ENCODE measurements at places on chromosomes 6 and 20.

DNA sequence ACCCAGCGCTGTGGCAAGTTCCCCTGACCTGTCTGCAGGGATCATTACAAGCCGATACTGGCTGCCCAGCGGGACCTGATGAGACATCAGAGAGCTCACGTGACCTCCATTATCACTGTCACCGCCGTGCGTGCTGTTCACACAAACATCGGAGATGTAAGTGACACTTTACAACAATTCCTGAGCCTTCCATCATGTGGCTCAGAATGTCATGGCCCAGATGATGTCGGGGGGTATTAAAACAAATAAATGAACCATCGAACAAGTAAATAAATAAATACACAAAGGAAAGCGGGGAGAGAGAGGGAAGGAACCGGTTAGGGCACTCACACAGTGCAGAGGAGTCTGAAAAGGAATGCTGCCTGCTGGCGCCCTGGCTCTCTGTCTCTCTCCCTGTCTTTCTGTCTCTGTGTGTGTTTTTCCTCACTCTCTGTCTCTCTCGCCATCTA, 195.1 kb downstream of the BMP7 start:
- no peak for DNase-seq

DNA sequence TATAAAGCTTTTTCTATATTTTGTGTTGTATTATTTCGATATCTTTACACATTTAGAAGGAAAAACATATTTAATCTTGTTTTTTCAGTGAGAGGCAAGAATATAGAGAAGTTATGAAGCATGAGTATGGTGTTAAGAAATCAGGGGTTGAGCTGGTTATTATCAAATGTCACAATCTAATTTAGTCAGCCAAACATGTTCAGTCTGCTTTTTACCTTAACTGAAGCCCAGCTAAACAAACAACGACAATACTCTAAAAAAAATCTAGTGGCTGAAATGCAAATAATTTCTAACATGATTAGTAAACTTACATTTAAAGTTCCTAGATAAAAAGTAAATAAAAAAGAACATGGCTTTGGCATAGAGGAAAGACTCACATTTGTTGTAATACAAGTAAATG, 433.8 kb upstream of the NRSN1 start:
- DNase-seq: peak; percentile 93

DNA sequence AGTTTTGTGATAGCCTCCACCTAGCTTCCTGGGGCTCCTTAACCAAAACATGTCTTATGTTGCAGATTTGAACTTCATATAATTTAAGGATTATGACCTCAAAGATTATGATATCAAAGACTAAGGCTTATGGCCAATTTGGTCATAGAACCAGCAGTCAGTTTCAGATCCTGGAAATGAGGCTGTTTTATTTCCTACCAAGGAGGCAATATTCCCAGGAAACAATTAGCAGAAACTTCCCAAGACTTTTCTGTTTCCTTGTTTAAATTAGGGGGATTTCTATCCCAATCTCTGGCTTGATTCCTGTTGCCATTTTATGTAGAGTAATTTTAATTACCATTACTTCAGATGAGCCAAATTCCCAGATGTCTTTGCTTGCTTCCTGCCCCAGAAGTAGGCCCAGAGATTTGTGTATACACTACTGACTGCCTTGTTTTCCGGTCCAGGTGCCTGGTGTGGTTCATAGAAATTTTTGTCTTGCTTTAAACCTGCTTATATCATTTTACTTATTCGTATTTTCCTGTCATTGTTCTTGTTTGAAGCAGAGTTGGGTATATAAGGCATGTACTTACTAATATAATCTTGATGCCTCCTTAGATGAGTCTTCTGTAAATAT, 119.2 kb upstream of the TMEM170B start:
- no peak for DNase-seq

- no peak for DNase-seq
These were observed 73.0 kb downstream of the YTHDF1 start for GRCh38 chr20:63142933-63143332.

DNA sequence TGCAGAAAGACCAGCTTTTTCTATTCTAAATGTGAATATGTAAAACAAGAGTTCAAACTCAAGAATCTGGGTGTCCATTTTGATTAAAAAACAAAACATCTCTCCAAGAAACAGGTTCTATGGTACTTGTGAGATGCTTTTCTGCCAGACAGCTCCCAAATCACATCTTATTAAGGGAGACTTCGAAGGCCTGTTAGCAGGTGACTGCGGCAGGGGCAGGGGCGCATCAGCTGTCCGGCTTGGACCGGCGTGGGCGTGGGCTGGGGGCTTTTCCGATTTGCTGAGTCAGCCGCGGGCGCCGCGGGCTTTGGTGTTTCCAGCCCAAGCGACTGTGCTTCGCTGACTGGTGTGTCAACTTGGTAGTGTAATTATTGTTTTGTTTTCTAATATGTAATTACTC, 32.6 kb downstream of the TFAP2A start:
- DNase-seq: no peak

DNA sequence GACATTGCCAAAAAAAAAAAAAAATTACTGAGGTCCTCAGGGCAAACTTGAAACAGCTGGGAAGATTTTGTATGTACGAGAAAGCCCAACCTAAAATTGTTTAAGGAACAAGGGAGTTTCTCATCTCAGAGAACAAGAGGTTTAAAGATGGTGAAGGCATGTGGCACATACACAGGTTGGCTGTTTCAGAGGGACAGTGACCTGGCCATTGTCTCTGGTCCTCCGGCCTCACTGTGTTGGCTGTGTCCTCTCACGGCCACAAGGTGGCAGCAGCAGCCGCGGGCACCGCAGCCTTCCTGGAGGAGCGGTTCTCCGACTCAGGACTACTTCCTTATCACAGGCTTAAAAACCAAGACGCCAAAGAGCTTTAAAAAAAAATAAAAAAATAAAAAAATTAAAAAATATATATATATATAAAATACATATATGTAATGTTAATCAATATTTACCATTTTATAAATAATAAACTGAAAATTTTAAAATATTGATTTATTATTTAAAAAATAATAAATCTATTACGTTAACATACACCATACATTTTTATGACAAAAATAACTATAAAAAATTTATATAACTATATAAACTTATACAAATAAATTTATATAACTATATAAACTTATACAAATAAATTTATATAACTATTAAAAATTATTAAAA, 52.8 kb downstream of the GTF2H5 start:
- no peak for DNase-seq

DNA sequence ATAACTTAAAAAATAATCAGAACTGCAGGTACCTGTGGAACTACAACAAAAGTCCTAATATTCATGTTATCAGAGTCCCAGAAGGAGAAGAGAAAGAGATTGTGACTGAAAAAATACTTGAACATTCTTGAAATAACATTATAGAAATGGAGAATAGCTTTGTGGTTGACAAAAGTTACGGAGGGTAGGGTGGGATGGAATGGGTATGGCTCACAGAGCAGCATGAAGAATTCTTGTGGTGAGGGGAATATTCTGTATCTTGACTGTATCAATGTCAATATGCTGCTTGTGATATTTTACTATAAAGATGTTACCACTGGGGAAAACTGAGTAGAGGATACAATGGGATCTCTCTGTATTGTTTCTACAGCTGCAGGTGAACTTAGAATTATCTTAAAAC, 122.5 kb downstream of the DST start:
- DNase-seq: no peak

DNA sequence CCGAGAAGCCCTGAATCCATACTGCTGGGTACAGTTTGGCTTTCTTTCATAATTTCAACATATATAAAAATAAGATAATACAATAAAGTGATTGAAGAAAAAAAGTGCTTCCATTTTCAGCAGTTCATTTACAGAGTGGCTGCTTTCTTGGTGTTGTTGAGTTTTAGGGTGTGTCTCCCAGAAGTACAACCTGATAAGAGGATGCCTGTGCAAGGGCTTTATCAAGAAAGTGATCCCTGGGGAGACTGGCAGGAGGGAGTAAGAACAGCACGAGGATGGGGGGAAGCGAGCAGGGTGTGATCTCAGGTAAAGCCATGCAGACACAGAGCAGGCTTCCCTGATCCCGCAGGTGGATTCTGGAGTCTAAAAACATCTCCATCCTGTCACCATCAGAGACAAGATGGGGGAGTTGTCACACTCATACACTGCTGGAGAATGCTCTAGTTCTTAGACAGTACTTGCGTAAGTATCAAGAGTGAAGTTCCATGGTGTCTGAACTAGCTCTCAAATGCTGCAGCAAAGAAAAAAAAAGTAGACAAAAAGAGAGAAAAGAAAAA, 395.9 kb downstream of the CDH26 start:
- no peak for DNase-seq

DNA sequence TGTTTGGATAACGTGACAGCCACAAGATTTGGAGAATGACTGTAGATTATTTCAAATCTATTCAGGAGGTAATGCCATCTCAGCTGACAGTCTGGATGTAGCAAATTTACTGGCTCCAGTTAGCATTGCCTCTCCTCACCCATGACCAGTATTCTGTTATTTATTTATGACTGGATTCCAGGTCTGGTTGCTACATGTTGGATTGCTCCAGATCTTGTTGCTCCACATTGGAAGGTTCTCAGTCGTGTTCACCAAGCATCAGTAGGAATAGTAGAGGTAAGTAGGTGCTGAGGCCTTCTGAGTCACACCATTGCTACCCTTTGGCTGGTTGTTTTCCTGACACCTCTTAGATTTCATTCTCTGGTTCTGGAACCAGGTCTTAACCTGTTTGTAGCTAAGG, 69.5 kb upstream of the ELOVL5 start:
- DNase-seq: no peak

- DNase-seq: no peak
These were observed 103.0 kb downstream of the PLEKHG1 start for GRCh38 chr6:150702675-150703074.

- DNase-seq: no peak
These were observed 88.9 kb downstream of the MAP3K5 start for GRCh38 chr6:136703331-136703865.
